ENCODE measurements at places on chromosomes 16 and 17.

GRCh38 chr17:79907850-79908249 is 68.6 kb upstream of the CBX4 start:
- no peak for DNase-seq

DNA sequence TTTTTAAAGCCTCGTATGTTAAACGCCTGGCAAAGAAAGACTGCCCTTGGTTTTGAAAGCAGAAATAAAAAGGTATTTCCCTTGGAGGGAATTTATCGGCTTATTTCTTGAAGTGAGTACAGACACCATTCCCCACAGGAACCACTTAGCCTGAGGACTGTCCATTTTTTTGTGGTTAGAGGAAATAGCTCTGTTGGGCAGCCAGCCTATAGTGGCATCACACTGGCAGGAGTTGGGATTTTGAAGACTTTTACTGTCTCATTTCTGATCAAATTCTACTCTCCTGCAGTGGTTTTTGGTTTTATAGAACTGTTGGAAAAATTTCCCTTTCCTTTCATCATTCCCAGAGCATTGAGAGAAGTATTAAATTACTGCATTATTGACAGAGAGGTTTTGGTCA is 34.1 kb upstream of the CDC6 start:
- DNase-seq = no peak

- DNase-seq = no peak
Measured at GRCh38 chr16:69345923-69346322, 5.7 kb downstream of the TMED6 start.

GRCh38 chr17:69561462-69561861 is 147.0 kb downstream of the MAP2K6 start:
- DNase-seq = no peak

DNA sequence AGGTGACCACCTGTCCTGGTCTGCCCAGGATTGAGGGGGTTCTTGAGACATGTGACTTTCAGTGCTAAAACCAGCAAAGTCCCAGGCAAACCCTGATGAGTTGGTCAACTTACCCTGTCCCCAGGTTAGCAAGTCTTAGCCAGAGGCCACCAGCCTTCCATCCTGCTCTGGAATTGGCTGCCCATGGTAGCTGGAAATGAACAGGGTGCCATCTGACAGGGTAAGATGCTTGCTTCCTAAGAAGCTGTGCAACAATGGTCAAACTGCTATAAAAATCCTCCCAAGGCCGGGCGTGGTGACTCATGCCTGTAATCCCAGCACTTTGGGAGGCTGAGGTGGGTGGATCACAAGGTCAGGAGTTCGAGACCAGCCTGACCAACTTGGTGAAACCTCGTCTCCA is 22.8 kb upstream of the MTMR4 start:
- DNase-seq = no peak

Measured in stimulated activated CD4-positive, alpha-beta T cell treated with anti-CD3 and anti-CD28 coated beads, Interleukin-15, amount 100 ng/mL, for 1 hour (primary cell).